CD8-positive, alpha-beta memory T cell (primary cell): ENCODE measurements at places on chromosomes 1 and 21.

DNA sequence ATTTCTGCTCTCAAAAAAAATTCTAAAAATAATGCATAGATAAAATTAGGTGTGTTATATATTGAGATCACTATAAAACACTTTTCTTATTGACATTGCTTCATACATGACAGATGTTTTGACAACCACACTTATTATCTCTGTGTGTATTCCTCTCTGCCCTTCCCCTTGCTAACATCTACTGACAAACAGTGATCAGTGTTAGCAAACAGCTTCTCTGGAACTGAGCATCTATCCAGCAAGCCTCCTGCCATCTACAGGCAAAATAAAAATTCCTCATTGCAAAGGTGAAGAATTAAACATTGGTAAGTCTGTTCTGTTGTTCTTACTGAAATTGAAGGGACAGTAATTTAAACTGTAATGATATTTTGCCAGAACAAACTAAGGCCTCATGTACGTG, 2153.9 kb downstream of the NCAM2 start:
- DNase-seq = no peak

DNA sequence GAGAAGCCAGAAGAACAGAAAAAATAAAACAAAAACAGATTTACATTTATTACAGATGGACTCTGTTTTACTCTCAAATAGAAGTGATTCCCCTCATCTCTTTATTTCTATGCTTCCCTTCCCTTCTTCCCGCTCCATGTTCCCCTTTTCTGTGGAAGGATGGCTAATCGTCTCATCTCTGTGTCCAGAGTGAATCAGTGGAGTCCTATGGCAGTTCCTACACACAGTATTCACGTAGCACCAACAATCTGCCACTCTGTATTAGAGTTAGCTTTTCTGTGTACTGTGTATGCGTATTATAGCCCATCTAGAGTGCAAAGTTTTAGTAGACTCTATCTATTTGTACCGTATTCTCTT, 6.8 kb upstream of the ERO1B start:
- DNase-seq = no peak

DNA sequence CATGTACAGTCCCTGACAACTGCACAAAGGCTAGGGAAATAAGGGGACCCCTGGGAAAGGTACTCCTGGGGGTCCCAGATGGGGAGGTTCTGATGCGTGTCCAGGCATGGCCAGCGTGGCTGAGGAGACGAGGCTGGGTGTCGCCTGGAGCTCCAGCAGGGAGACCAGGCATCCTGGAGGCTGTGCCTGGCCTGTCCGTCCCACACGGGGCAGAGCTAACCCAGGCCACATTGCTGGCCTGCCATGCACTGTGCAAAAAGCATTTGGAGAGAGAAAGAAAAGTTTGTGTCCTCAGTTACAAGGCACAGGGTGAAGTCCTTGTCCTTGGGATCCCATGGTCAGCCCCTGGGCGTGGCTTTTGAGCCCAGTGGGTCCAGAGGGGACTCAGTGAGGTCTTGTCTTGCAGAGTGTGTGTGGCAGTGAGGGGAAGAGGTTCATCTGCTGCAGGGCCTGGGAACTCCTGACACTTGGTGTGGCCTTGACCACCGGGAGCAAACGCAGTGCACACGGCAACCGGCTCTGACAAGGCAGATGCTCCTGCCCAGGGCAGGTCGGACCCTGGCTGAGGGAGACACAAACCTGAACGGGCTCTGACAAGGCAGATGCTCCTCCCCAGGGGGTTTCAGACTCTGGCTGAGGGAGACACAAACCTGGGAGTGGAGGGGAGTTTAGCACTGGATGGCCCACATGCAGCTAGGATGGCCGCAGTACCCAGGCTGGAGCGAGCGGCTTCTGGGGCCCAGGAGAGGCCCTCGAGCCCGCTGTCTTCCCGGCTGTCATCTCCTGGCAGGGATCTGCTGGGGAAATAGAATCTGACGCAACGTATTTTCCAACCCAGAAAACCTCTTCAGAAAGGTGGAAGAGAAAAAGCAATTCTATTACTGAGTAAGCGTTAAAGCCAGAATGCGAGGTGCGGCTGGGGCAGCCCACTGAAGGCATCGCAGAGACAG, 37.3 kb upstream of the COL18A1 start:
- DNase-seq = no peak

DNA sequence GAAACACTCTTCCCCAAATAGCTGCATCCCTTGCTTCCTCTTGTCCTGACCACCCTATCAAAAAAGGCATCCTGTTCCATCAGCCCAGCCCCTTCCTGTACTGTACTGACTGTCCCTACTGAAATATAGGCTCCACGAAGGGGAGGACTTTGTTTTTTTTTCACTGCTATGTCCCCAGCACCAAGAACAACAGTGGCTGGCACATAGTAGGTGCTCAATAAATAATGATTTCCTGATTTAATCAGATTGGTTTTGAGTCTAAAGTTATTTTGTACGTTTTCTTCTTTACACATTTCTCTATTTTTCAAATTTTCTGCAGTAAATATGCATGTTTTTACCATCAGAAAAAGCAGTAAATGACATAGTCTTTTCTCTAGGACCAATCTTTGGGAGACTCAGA, 73.9 kb downstream of the CD58 start:
- no peak for DNase-seq

- peak; percentile 35 for DNase-seq
Measured at GRCh38 chr1:43367026-43367903, 546 bp downstream of the ELOVL1 start.

GRCh38 chr1:67162954-67163353, 3.3 kb upstream of the IL23R start:
- DNase-seq = no peak

GRCh38 chr1:212666116-212666775, 33.4 kb downstream of the BATF3 start:
- no peak for DNase-seq

GRCh38 chr1:108072776-108073175, 107.8 kb upstream of the VAV3 start:
- no peak for DNase-seq

GRCh38 chr1:109371341-109371739, 26.4 kb downstream of the SORT1 start:
- DNase-seq = no peak

GRCh38 chr1:212482637-212483441, 50.1 kb downstream of the NENF start:
- no peak for DNase-seq

GRCh38 chr1:82153272-82153629, 352.5 kb downstream of the ADGRL2 start:
- DNase-seq = no peak

DNA sequence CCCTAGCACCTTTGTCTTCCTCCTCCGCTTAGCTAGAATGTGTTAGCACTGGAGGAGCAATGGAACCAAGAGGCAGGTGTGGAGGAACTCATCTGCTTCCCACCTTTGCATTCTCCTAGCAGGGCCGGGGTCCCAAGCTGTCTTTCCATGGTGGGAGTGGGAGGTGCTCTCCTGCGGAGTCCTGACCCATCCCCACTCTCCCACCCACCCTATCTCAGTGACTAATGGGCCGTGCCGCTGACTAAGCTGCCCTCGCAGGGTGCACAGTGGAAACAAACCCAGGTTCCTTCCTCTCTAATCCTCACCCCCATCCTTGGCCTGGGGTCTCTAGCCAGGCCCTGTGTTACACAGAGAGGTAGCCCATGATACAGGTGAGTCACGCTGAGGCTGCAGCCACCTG, 177.5 kb downstream of the HIVEP3 start:
- no peak for DNase-seq

GRCh38 chr1:54610048-54610447, 13.3 kb downstream of the FAM151A start:
- no peak for DNase-seq

- DNase-seq = no peak
Measured at GRCh38 chr1:219805191-219805590, 123.2 kb downstream of the SLC30A10 start.

GRCh38 chr1:204598319-204598969, 82.2 kb downstream of the MDM4 start:
- DNase-seq = no peak

DNA sequence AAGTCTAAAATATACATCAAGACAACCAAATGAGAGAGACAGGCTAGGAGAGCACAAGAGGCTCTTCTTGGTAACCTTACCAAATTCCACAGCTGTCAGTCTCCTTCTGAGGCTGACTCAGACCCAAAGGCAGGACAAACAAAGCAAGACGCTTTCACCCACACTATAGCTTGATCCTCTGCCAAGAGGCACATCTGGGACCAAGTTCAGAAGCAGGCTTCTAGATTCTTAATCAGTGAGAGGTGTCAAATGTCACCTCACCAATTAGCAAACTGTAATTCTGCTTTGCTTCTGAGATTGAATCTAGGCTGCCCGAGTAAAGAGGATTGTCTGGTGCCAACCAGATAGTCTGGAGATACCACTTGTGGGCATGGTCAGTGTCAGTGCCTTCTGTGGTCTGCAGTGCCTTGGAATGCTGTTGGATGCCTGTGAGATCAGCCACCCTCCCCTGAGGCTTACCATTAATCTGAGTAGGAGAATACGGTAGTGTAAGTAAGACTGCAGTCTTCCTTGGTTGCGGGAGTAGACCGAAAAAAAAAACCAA, 151.0 kb downstream of the FMN2 start:
- DNase-seq = no peak
